ENCODE measurements at places on chromosomes 4 and X. TPM values are rescaled to one million over a fixed set of nuclear protein-coding genes. Genes with fewer than 3 reads are reported as not detected.

TMEM31 gene
- polyA plus RNA-seq: not detected

UGT2B10 gene
- polyA plus RNA-seq: 0.09 TPM

LRAT gene
- 0.06 TPM for polyA plus RNA-seq

AFP gene
- polyA plus RNA-seq: not detected

TMSB15C gene
- polyA plus RNA-seq: 1.4 TPM

SPANXN4 gene
- not detected for polyA plus RNA-seq

TAF7L gene
- polyA plus RNA-seq: 0.13 TPM

TEX13D gene
- polyA plus RNA-seq: not detected

PRKG2 gene
- 0.19 TPM for polyA plus RNA-seq

BEX4 gene
- 68.9 TPM for polyA plus RNA-seq

RAP2C gene
- polyA plus RNA-seq: 21.9 TPM

EMD gene
- polyA plus RNA-seq: 138 TPM

TMPRSS11F gene
- not detected for polyA plus RNA-seq

CD38 gene
- 1.4 TPM for polyA plus RNA-seq

ASB9 gene
- 2.0 TPM for polyA plus RNA-seq

RNF128 gene
- 5.6 TPM for polyA plus RNA-seq

Data from urinary bladder (tissue), 4 donors.